Fibroblast of the aortic adventitia (primary cell): ENCODE measurements at places on chromosomes 1 and 21.
A peak's percentile ranks its signal among the peaks of the same experiment; 100 is the strongest.

DNA sequence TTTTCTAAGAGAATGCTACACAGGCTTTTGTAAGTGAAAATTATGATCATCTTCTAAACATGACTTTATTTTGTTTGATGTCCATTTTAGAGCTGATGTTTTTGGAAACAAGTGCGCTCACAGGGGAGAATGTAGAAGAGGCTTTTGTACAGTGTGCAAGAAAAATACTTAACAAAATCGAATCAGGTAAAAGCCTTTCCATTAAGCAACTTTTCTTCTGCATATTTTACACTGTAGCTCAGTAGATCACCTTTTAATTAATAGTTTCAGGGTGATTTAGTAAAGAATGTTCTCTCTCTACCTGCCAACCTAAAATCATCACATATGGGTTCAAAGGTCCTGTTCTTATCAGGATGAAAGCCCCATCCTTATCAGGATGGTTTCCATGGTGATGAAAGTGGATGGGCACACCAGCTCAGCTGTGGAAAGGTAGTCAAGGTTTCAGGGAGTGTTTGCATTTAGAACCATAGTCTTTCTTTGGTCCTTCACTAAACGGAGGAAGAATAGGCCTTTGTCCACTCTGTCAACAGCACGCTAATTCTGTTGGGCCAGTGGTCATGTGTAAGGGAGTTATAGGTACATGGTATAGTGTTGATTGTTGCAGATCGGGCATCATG is 28.1 kb downstream of the RAB4A start:
- no peak for DNase-seq

GRCh38 chr1:9726905-9727595 is 75.5 kb downstream of the PIK3CD start:
- no peak for DNase-seq

DNA sequence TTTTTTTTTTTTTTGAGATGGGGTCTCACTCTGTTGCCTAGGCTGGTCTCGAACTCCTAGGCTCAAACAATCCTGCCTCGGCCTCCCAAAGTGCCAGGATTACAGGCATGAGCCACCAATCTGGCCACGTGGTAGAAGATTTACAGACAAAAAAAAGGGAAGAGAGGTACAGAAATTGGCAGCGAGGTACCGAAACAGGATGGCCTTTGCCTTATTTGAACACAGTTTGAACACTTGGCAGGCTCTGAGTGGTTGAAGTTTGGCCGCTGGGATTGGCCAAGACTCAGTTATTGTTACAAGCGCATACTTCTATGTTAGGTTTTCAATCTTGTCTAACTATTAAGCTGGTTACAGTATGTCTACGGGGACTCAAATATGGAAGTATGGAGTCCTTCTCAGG is 6.2 kb upstream of the AADACL4 start:
- no peak for DNase-seq

GRCh38 chr1:48030211-48030610 is 33.0 kb upstream of the TRABD2B start:
- no peak for DNase-seq

DNA sequence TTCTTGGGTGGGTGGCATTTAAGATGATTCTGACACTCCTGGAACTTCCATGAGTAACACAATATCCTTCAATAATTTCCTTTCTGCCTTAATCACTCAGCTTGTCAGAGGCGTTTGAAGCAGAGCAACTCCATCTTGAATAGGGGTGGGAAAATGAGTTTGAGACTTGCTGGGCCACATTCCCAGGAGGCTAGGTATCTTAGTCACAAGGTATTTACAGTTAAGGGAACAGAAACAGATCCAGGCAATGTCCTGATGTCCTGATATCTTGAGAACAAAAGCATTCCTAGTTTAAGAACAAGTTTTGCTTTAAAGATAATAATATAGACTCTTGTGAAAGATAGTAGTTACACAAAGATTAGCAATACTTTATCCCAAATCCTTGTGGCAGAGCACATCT is 76.6 kb upstream of the KIAA0040 start:
- no peak for DNase-seq

GRCh38 chr21:34522284-34522683 is 10.3 kb upstream of the KCNE1 start:
- no peak for DNase-seq

- DNase-seq = no peak
Observed at GRCh38 chr1:181767001-181767708, 283.8 kb downstream of the CACNA1E start.

GRCh38 chr21:25717491-25718147 is 17.1 kb downstream of the ATP5PF start:
- DNase-seq = peak; percentile 69

GRCh38 chr1:29310616-29311180 is 74.4 kb downstream of the PTPRU start:
- DNase-seq = no peak
